Ureter (tissue), 1 donor: ENCODE measurements at places on chromosomes 7 and 10.

DNA sequence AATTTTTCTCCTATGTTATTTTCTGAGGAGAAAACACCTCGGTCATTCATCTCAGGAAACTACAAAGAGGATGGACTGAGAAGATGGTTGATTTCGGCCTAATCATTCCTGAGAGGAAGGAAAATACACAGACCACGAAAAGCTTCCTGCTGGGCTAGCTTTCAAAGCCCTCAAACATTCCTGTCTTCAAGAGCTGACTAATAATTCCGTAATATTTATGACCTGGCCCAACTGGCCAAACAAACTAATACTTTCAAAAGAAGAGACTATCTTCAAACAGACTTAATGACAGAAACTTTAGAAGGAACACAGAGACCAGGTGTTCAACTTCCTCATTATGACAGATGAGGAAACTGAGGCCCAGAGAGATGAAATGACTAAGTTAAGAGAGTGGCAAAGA lies 215.1 kb upstream of the FRMD4A start:
- peak; percentile 38 for DNase-seq

- no peak for DNase-seq
These were observed 111.7 kb downstream of the PDGFA start for GRCh38 chr7:407721-408539.

DNA sequence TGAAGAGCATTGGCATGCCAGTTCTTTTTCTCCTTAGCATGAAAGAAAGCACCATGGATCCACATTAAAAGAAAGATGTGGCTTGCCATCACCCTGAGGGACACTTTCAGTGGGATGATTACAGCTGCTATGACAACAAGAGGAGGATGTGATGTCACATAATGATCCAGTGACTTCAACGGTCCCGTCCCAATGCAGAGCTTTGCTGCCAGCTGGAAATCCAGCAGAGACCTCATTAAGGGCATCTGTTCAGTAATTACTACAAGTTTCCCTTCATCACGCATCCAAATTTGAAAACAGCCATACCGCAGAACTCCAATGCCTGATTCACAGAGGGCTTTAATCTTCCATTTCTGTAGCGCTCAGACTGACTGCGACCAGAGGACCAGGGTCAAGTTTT lies 206.6 kb downstream of the LSM5 start:
- DNase-seq = no peak

DNA sequence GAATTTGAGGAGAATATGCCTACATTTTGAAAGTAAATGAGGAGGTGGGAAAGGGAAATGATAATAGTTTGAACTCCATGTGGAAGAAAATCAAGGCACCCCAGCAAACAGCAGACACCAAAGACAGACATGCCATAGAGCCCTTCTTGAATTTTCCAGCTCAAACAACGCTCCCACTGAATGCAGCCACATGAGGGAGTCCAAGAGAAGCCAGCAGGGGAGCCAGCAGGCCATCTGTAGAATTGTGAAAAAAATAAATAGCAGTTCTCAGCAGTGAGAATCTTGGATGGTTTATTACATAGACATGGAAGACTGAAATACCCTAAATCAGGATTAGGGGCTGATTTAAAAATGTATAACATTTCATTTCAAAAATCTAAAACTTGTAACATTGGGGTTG lies 1567.3 kb upstream of the LRRTM3 start:
- no peak for DNase-seq

GRCh38 chr7:151798851-151799448 lies 78.0 kb downstream of the PRKAG2 start:
- DNase-seq = no peak

DNA sequence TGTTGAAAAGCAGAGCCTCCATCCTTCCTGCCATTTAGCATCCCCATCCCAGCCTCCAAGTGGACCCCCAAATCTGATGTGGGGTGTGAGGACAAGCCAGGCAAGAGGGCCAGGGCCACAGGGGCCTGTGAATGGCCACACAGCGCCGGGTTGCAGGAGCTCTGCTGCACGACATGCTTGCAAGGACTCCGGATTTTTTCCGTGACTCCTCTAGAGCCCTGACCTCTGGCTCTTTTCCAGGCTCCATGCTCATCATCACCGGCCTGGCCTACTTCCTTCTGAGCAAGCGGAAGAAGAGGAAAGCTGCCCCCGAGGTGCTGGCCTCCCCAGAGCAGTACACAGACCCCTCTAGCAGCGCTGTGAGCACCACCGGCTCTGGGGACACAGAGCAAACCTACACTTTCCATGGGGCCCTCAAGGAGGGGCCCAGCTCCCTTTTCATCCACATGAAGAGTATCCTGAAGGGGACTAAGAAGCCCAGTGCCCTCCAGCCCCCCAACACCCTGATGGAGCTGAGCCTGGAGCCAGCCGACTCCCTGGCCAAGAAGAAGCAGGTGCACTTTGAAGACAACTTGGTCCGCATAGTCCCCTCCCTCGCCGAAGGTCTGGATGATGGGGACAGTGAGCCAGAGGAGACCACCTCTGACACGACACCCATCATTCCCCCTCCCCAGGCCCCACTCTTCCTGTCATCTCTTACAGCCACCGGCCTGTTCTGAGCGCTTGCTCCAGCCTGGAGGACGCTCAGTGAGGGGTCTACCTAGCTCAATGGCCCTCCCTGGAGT lies 23.5 kb downstream of the TMEM72 start:
- DNase-seq = peak; percentile 43

DNA sequence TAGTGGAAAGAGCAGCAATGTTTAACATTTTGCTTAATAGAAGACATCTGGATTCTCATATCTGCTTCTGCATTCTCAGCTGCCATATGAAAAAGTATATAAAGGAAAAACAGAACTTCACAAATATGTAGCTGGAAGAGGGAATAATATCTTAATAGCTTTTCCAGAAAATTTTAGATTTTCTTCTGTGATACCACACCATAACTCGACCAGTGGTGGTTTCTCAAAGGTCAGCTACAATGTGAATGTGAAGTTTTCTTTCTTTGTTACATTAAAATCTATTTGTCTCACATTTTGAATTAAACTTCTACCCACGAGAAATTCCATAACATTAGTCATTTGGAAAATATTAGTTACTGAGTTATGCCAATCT lies 339.8 kb downstream of the PARD3 start:
- DNase-seq = no peak

- no peak for DNase-seq
These were observed 1014.5 kb upstream of the LRRTM3 start for GRCh38 chr10:65911151-65911835.

DNA sequence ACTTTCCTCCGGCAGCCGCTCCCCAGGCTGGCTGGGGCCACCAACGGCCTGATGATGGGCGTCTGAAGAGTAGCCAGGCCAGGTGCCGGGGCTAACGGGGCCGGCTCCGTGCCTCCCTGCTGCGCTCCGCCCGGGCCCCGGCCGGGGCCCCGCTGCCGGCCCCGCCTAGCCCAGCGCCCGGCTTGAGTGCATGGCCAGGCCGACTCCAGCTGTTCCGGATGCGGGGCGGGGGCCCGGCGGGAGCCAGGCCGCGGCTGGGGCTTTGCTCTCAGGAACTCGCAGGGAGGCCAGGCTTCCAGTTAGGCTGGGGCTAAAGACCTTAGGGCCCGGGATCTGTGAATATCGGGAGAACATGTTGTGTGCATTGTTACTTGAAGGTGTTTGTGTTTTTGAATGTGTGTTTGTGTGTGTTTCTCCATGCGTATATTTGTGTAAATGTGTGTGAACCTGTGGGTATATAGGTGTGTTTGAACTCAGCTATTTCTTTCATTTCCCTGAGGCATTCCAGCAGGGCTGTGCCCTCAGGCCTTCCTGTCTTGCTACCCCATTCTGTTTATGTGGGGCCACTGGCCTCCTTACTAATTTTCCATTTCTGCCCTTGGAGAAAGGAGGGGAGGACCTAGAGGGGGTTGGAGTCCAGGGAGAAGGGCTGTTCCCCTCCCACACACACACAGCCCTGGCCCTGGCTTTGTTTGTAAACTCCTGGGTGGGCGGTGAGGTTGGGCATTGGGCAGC lies 1.1 kb upstream of the LBX1 start:
- DNase-seq = no peak

DNA sequence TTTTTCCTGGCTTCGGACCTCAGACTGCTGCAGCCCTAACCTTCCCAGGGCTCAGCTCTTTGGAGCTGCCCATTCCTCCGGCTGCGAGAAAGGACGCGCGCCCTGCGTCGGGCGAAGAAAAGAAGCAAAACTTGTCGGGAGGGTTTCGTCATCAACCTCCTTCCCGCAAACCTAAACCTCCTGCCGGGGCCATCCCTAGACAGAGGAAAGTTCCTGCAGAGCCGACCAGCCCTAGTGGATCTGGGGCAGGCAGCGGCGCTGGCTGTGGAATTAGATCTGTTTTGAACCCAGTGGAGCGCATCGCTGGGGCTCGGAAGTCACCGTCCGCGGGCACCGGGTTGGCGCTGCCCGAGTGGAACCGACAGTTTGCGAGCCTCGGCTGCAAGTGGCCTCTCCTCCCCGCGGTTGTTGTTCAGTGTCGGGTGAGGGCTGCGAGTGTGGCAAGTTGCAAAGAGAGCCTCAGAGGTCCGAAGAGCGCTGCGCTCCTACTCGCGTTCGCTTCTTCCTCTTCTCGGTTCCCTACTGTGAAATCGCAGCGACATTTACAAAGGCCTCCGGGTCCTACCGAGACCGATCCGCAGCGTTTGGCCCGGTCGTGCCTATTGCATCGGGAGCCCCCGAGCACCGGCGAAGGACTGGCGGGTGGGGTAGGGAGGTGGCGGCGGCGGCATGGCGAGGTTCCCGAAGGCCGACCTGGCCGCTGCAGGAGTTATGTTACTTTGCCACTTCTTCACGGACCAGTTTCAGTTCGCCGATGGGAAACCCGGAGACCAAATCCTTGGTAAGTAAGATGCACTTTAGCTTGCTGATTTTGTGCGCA lies at the start of gene PLXDC2:
Gene PLXDC2, plus strand, starts transcription at position 22 of the 820 bp plus-strand sequence.
- DNase-seq = peak; percentile 60

GRCh38 chr7:50621973-50622490 lies 56.8 kb upstream of the DDC start:
- DNase-seq = no peak
